ENCODE measurements at places on chromosomes 1 and 21.

DNA sequence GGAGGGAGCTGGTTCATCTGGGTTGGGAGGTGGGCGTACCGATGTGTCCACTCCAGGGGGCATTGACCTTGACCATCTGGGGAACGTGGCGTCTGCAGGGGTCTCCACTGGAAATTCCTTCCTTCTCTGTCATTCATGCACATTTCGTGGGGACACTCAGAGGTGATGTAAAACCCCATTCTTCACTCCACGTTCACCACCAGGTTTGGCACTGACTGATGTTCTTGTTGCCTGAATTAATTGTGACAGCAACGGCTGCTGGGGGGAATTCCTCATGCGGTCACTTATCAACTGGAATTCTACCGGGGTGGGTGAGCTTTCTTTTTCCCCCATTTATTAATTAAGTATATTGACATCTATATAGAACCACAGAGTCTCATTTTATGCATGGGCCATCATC lies 18.1 kb upstream of the POFUT2 start:
- DNase-seq: no peak

- DNase-seq: no peak
These were observed 102.4 kb downstream of the CACHD1 start for GRCh38 chr1:64572222-64572900.

DNA sequence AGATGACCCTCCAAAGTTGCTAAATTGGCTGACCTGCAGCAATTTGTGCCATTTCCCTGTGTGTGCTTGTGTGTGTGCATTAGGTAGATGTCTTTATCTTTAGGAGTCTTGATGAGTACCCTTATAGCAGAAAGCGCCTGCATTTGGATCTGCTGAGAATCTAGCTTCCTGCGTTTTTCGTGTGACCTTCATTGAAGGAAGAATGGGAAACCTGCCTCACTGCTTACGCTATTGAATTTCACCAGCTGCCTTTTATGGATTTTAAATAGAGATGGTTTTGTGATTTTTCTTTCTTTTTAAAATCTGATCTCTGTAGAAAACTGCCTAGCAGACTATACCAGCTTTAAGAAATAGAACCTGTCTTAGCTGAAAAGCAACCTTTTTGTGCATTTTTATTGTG lies 124.5 kb downstream of the CACHD1 start:
- DNase-seq: no peak

GRCh38 chr1:91778964-91779363 lies 107.0 kb downstream of the TGFBR3 start:
- no peak for DNase-seq

All from inflammatory macrophage treated with lipopolysaccharide for 1 hour (primary cell).